Endothelial cell of umbilical vein (primary cell): ENCODE measurements at places on chromosomes 16 and 17.

DNA sequence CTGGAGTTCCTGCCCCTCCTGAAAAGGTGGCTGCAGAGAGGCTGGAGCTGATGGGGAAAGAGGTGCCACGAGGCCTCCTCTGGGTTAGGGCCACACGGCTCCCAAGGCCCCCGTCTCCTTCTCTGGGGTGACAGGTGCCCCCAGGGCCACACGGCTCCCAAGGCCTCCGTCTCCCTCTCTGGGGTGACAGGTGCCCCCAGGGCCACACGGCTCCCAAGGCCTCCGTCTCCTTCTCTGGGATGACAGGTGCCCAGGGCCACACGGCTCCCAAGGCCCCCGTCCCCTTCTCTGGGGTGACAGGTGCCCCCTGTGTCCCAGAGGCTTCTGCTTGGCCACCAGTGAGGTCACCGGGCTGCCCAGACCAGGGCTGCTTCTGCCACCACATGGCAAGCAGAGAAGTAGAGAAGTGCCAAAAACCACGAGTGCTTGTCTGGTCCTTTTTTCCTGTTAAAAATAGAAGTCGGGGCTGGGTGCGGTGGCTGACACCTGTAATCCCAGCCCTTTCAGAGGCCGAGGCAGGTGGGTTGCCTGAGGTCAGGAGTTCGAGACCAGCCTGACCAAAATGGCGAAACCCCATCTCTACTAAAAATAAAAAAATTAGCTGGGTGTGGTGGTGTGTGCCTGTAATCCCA, 4.1 kb downstream of the CAPN15 start:
- DNase-seq: no peak

DNA sequence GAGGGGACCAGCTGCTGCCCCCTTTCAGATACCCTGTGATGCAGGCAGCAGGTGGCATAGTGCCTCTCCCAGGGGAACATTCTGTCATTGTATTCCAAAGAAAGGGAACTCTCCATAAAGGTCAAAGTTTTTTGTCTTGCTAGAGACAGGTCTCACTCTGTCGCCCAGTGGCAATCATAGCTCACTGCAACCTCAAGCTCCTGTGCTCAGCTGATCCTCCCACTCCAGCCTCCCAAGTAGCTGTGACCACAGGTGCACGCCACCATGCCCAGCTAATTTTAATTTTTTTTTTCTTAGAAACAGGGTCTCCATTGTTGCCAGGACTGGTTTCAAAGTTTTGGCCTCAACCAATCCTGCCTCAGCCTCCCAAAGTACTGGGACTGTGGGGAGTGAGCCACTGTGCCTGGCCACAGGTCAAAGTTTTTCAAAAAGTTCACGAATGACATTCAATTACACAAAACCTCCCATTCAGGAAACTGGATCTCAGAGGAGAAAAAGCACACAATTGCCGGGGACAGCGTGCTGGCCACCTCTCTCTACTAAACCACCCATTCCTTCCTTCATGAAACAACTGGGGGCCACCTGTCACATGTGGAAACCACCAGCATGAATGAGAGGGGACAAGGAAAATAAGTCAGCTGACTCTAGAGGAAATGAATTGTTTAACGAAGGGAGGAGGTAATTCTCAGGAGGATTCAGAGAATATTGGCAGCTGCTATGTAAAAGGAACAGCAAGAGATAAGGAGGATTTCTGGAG, 80.0 kb downstream of the MARCHF10 start:
- peak; percentile 11 for DNase-seq

GRCh38 chr17:13417381-13417950, 184.3 kb downstream of the HS3ST3A1 start:
- no peak for DNase-seq

GRCh38 chr17:81553616-81554181, 1.5 kb upstream of the FAAP100 start:
- peak; percentile 89 for DNase-seq

DNA sequence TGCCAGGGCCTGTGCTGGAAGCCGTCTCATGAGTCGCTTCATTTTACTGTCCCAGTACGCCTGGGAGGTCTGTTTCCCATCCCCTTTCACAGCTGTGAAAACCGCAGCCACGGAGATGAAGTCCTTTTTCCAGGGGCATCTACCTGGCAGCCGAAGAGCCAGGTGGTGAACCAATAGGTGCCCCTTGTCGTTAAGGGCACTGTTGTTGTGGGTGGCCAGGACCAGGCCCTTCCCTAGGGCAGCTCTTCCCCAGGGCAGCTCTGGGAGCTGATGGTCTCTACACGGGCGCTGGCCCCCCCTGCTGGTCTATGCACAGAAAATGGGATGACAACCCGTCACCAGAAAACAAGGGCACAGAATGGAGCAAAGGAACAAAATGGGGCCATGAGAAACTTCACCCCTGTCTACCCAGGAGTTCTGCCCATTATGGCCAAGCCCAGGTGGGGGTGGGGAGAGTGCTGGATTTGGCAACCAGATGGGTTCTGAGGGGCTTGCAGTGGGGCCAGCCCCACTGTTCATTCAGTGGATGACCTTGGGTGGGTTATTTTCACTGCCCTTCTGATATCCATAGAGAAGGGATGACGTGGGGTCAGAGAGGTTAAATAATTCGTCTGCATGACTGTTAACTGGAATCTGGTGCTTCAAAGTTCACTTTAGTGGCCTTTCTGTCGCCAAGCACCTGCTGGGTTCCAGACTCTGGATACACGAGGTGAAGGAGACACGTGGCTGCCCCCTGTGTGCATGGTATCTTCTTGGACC, 11.5 kb downstream of the RMI2 start:
- DNase-seq: peak; percentile 51

- DNase-seq: no peak
Observed at GRCh38 chr16:11067266-11067665, 122.9 kb downstream of the CLEC16A start.

DNA sequence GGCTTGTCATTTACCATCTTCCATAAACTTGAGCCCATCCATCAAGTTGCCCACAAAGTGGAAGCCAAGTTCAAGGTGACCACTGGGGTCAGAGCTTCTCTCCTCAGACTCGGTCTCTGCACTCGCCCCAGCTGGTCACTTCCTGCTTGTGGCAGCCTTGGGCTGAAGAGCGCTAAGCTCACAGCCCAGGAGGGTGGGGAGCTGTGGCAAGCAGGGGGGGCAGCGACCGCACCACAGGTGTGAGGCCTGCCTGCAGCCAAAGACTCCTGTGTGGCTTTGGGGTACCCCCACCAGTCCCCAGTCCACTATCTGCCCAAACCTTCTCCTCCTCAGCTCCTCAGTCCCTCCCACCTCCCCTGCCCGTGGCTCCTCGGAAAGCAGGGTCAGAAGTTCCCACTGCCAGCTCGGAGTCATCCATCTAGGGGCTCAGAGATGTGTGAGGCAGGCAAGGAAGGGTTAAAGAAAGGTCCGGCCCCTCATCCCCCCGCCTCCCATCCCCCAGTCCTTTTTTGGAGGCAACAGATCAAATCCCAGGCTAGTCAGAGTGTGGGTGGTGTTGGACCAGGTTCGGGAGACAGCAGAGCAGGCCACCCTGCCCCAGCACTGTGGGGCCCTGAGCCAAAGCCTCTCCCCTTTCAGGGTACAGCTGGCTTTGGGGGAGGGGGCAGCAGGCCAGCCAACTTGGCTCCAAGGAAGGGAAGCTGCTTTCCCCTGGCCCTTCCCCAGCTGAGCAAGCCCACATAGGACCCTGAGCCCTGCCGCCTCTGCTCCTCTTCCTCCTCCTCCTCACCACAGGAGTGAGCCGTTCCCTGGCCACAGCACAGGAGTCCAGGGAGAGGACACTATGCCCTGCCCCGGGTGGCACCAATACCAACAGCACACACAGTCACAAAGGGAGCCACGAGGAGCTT, 3.2 kb downstream of the CSF3 start:
- no peak for DNase-seq

GRCh38 chr17:17749025-17749772, 67.9 kb downstream of the RAI1 start:
- DNase-seq: no peak
